ENCODE measurements at places on chromosomes 6 and 20. TPM values are rescaled to one million over a fixed set of nuclear protein-coding genes. Genes with fewer than 3 reads are reported as not detected.

The MTG2 gene
- 25.1 TPM for total RNA-seq

The MACROD2 gene
- 1.6 TPM for total RNA-seq

DNA sequence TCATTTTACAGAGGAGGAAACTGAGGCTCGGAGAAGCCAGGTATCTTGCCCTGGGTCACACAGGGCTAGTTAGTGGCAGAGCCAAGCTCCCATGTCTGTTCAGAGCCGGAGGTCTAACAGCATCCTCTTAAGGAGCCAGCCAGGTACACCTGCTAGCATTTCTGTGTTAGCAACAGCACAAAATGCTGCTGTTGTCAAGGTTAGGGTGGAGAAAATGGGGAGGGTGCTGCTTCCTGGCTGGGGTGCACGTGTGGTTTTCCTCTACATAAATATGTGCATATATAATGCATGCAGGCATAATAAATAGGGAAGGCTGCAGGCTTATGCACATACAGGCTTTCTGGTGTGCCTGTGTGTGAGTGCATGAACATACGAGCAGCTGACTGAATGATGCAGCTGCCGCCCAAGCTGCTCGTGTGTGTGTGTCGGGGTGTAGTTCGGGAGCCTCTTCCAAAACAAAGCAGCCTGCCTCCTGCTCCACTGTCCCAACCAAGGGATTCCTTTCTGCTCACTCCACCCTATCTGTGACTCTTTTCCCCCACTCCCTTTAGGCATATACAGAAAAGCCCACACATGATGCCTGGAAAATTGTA, 86.6 kb downstream of the CD40 start:
- no peak for DNase-seq
- no peaks in the 10 kb centered on the region for H3K27me3 ChIP-seq
- H3K4me1 ChIP-seq: peaks cover 6% of the 10 kb centered on the region
- H3K36me3 ChIP-seq: no peaks in the 10 kb centered on the region
- H3K4me3 ChIP-seq: no peak overlapping the region
- no peak overlapping the region for H3K27ac ChIP-seq

DNA sequence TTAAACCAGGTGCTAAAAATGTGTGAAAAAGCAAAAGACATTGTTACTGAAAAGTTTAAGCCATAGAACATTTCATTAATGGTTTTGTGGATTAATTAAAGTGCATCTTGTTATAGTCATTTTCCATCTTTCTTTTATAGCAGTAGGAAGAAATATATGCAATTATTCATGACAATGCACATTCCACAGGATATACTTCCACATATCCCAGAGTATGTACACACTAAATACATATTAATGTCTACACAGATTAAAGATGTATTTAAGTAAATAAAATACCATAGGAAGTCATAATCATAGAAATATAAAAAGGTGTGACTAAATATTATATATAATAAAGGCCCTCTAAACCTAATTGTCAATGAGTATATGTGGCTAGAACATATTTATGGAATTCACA, 578.8 kb downstream of the PHF3 start:
- no peaks in the 10 kb centered on the region for H3K4me1 ChIP-seq
- H3K4me3 ChIP-seq: no peak overlapping the region
- no peak for DNase-seq
- no peaks in the 10 kb centered on the region for H3K27me3 ChIP-seq

DNA sequence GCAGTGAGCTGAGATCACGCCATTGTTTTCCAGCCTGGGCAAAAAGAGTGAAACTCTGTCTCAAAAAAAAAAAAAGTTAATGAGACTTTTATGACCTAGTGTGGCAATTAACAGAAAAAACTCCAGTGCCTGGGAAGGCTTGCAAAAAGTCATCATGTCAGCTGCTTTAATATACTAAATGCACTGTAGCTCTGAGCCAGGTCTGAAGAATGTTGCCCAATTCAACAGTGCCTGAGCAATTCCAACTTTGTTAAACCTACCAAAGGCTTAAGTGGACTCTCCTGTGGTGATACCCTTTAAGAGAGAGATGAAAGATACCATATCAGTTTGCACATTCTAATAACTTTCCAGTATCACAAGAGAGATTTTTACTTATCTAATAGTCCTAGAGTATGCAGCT, 6.5 kb upstream of the ROS1 start:
- H3K36me3 ChIP-seq: no peaks in the 10 kb centered on the region
- no peak overlapping the region for H3K27ac ChIP-seq
- DNase-seq: no peak
- H3K4me3 ChIP-seq: no peak overlapping the region
- no peaks in the 10 kb centered on the region for H3K27me3 ChIP-seq

DNA sequence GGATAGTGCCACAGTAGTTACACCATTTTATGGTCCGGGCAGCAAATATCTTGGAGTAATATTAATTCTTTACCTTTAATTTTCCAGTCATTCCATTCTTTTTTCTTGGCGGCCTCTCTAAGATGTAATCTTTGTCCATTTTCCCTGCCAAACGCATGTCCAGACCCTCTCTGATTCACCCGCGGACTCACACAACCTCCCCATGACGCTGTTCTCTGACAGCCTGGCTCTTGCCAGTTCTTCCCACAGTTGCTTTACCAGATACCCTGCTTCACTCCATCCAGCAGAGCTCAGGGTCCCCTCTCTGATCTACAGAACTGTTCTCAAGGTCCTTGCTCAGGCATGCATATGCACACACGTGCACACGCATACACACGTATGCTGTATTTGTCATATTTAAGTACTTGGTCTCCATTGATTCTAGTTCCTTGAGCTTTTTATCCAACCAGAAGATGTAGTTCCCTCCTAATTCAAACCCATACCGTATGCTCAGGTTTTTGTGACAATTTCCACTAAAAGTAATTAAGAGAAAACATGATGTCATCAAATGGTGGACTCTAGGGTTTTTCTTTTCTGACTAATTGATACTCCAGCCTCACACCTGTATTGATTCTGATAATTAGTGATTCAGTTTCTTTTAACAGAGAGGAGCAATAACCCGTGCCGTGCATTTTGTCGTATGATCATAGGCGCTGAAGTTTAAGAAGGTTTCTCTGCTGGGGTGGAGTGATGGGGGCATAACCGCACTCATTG, 10.0 kb downstream of the BPHL start:
- DNase-seq: no peak
- no peaks in the 10 kb centered on the region for H3K27me3 ChIP-seq
- peaks cover 23% of the 10 kb centered on the region for H3K36me3 ChIP-seq
- H3K4me3 ChIP-seq: no peak overlapping the region

The TFAP2A gene
- total RNA-seq: 2.6 TPM

The CSNK2B gene
- total RNA-seq: 178 TPM

- no peak overlapping the region for H3K27ac ChIP-seq
- no peak overlapping the region for H3K4me3 ChIP-seq
- DNase-seq: peak; percentile 81
- peaks cover 13% of the 10 kb centered on the region for H3K36me3 ChIP-seq
Measured at GRCh38 chr6:4925580-4925979, 78.3 kb downstream of the RPP40 start.
